ENCODE measurements at places on chromosomes 16 and 17.

- DNase-seq, result no peak
Measured at GRCh38 chr16:59067205-59067604, 333.1 kb upstream of the GOT2 start.

DNA sequence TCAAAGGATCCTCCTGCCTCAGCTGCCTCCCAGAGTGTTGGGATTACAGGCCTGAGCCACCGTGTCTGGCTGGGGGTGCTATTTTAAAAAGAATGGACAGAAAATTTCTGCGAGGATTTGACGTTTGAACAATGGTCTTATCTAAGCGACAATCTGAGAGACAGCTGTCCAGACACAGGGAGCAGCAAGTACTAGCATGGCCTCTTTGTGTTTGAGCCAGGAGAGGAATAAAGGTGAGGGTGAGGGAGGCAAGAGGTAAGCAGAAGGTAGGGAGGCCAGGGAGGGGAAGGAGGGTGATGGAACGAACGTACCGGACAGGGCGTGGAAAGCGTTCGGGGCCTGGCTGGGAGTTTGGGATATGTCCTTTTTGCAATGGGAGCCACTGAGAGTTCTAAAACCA lies 59.2 kb downstream of the PITPNC1 start:
- no peak for DNase-seq

GRCh38 chr16:10765772-10766171 lies 22.1 kb downstream of the NUBP1 start:
- no peak for DNase-seq

- no peak for DNase-seq
Measured at GRCh38 chr16:56190677-56191155, 573 bp upstream of the GNAO1 start.

GRCh38 chr17:35252651-35253050 lies 9.8 kb downstream of the SLFN5 start:
- DNase-seq, result no peak

- peak; percentile 58 for DNase-seq
Measured at GRCh38 chr17:74446551-74447500, 14.9 kb downstream of the GPRC5C start.

GRCh38 chr16:88681084-88681680 lies 5.1 kb downstream of the SNAI3 start:
- DNase-seq, result no peak

DNA sequence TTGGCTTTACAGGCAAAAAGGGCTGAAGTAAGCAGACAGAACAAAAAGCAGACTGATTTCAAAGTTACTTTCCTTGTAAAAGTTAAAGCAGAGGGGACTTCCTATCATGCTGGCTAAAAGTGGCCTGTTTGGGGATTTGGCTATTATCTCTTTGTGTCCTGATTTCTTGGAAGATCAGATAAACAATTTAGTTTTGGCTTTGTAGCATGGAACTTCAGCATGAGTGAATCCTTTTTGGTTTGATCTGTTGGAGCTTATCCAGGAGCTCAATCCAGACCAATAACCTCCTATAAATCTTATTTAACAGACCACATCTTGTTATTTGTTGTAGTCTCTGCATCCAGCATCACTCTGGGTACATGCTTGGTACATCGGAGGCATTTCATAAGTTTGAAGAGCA lies 8.9 kb upstream of the RNF112 start:
- no peak for DNase-seq

GRCh38 chr17:47949946-47950345 lies 7.7 kb downstream of the PRR15L start:
- DNase-seq, result no peak

GRCh38 chr17:34683390-34683789 lies 104.0 kb downstream of the TMEM132E start:
- no peak for DNase-seq

GRCh38 chr17:79798299-79799173 lies 1.7 kb upstream of the CBX8 start:
- DNase-seq, result no peak

DNA sequence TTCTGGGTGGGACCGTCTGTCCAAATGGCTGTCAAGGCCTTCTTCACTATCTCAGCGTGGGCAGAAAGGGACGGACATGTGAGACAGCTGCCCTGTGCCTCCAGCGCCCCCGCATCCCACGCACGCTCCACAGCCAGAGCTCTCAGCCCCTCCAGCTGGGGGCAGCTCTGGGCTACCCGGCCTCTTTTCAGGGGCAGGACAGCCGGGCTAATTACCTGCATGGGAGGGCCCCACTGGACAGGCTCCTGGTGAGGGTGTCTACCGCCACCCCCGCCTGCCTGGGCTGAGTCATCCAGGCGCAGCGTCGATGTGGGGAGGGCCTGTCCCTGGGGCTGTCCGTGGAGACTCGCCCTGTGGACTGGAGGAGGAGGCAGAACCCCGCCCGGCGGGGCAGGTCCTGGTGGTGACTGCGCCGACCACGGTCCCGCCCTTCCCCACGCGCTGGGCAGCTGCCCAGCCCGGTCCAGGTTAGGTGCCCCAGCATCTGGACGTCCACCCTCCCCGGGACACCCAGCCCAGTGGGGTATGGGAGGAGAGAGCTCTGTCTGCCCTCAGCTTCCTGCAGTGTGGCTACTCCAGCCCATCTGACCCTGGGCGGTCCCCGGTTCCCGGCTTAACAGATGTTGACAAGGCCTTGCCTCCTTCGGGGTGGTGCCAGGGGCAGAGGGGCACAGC lies 5.9 kb upstream of the METRNL start:
- DNase-seq, result no peak

- no peak for DNase-seq
Measured at GRCh38 chr16:10847176-10847575, 28.6 kb upstream of the TVP23A start.

DNA sequence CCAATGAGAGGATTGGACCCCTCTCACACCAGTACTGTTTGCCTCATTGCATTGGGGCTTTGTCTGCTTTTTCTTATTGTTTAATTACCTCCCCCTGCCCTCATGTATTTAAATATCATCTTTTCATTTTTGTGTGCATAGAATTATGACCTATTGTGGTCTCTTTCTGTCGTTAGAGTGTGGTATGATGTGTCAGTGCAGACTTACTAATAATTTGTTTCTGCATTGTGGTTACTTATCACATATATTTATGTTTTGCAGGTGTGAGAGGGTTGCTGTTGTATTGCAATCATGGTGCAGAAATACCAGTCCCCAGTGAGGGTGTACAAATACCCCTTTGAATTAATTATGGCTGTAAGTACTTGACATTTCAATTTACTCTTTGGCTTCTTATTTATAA lies 2.5 kb downstream of the SEC14L1 start:
- DNase-seq, result no peak

GRCh38 chr16:49617710-49618330 lies 238.1 kb downstream of the ZNF423 start:
- DNase-seq, result no peak

DNA sequence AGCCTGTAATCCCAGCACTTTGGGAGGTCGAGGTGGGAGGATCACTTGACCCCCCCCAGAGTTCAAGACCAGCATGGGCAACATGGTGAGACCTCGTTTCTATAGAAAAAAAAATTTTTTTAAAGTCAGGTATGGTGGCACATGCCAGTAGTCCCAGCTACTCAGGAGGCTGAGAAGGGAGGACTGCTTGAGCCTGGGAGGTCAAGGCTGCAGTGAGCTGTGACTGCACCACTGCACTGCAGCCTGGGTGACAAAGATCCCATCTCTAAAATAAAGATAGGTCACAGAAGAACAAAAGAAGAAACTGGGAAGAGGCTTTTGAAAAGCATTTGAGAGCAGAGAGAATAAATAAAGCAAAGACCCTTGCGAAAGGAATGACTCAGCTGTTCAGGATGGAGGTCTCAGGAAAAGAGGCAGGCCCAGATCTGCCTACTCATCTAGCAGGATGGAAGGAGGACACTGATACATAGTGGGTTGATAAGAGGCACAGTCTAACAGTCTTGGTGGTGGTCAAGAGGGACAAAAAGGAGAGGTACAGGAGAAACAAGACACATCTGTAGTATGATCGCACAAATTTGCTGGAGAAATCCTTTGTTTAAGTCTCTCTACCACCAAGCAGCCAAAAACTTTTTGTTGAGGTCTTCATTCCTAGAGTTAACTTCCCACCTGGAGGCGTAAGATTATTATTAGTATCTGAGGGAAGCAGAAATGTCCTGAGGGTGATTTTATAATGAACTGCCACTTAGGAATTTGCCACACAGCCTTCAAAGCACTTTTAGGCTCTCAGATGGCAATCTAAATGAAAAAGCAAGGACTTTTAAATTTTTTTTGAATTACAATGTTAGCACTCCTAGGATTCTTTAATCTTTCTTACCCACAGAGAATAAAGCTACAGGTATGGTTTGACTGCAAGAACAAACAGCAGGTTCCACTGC lies 17.6 kb downstream of the ZSWIM7 start:
- no peak for DNase-seq

DNA sequence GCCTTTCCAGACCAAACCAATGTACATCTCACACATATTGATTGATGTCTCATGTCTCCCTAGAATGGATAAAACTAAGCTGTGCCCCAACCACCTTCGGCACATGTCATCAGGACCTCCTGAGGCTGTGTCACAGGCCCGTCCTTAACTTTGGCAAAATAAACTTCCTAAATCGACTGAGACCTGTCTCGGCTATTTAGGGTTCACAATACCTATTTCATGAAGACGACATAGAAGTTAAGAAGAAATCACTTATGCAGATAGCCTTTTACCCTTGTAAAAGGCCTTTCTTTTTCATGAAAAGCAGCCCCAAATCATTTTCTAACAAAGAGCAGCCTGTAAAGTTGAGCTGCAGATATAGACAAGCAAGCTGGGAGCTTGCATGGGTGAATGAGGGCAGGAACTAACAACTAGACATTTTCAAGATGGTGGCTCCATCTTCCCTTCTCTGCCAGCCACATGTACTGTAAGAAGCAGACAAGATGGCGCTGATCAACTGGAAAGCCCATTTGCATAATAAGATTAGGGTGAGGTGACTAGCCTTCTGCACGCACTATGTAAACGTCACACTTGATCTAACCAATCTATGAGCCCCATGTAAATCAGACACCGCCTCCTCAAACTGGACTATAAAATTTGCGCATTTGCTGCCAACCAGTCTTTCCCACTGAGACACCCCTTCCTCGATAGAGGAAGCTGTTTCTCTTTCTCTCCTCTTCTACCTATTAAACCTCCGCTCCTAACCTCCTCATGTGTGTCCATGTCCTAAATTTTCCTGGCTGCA lies 4.7 kb upstream of the KDM8 start:
- no peak for DNase-seq

DNA sequence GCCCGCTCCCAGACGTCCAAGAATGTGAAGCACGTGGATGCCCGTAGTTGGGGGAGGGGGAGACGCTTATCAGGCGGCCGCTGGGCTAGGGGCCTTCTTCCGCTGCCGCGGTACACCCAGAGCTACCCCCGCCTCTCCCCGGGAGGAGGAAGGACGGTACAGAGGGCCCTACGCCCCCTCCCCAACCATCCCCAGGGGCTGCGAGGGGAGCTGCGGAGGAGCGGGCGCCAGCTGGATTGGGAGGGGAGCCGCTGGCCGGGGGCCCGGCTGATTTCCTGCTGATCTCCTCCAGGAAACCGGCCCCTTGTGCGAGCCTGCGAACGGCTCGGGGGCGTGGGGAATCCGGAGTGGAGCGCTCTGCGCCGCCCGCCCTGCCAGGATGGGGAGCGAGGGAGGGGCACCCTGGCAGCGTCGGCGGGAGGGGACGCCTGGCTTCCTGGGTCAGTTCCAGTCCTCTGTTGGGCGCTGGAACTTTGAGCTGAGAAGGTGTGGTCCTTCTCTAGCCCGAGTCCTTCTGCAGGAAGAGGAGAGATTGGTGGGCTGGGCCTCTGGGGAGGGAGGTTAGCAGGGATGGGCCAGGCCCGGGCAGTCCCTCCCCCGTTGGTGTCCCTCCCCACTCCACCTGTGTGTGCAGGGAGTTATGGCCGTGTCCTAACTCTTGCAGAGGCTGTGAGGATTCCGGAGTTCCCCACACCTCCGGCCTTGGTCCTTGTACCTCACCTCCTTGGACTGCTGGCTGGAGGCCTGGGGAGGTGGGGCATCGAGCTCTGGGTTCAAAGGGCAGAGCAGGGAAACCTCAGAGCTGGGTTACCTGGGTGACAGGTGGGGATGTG lies 19.2 kb downstream of the GJD3 start:
- DNase-seq, result no peak

- no peak for DNase-seq
Measured at GRCh38 chr16:4032768-4033167, 83.5 kb downstream of the ADCY9 start.

GRCh38 chr16:88484505-88485365 lies 31.7 kb downstream of the ZFPM1 start:
- DNase-seq, result no peak

GRCh38 chr17:79814127-79814973 lies 17.5 kb upstream of the CBX8 start:
- no peak for DNase-seq

DNA sequence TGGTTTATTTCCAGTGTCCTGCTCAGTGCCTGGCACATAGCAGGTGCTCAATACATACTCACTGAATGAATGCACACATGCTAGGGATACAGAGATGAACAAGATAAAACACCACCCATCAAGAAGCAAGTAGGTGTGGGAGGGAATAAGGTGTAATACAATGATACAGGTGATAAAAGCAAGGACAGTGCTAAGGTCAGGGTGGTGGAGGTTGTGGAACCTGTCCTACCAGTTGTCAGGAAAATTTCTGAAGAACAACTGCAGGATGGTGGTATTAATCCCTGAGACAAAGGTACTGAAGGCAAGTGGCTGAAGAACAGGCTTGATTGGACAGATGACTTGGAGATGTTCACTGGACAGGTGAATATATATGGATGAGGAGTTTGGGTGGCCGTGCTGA lies 1.8 kb downstream of the KNOP1 start:
- DNase-seq, result no peak

GRCh38 chr17:71753070-71753469 lies 367.8 kb upstream of the SOX9 start:
- no peak for DNase-seq

DNA sequence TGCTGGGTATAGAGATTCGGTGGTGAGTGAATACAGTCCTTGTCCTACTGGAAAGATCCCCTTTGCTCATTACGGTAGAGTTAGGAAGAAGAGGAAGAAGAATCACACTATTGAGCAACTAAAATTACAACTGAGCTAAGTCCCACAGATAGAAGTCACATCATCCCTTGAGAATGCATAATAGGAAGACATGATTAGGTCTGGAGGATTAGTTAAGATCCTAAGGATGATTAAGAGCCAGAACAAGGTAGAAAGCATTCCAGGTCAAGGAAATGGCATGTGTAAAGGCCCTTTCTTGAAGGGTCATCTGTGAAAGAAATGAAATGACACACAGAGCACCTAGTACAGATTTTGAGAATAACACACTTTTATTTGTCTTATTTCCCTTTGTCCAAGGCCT lies 503.5 kb downstream of the HAPSTR1 start:
- no peak for DNase-seq

DNA sequence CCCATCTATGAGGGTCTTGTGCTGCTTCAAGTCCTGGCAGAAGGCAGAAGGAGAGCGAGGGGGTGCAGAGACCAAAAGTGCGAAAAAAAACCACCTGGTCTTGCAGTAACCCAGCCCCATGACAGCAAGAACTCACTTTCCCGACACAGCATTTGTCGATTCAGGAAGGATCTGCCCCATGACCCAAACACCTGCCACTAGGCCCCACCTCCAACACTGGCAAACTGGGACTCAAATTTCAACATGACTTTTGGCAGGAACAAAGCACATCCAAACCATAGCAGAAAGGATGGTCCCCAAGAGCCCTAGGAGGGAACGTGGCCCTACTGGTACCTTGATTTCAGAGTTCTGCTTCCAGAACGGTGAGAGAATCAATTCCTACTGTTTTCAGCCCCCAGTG lies 34.7 kb upstream of the KLHDC4 start:
- DNase-seq, result no peak

Data from stimulated activated CD8-positive, alpha-beta memory T cell treated with anti-CD3 and anti-CD28 coated beads, Interleukin-15, amount 100 ng/mL, for 48 hours (primary cell).